ENCODE measurements at places on chromosomes 4 and X.

DNA sequence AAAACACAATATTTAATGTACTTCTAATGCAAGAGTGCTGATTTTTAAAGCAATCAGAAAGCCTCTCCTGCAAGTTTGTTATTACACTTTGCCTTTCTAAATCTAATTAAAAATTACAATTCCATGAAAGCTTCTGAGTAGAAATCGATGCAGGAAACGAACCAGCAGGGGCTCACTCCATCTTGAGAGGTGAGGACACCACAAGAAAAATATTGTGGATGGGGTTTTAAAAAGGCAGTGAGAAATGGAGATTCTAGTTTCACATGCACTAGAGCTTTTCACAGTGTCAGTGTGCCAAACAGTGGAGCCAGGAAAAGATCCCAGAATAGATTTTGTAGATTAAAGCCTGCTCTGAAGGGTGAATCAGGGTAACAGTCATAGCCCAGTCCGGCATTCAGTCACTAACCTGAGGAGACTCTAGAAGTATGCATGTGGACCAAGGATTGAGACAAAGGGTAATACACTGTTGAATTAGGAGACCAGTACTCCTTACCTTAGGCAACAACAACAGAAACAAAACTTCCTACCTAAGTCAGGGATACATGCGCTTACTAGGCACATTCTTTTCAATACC is 362.3 kb downstream of the NAF1 start:
- no peak for DNase-seq

GRCh38 chr4:164617426-164617825 is 136.5 kb upstream of the SMIM31 start:
- DNase-seq = no peak

GRCh38 chrX:53284684-53285447 is 3.5 kb upstream of the IQSEC2 start:
- no peak for DNase-seq

GRCh38 chr4:55633903-55634302 is 2.2 kb downstream of the NMU start:
- no peak for DNase-seq

DNA sequence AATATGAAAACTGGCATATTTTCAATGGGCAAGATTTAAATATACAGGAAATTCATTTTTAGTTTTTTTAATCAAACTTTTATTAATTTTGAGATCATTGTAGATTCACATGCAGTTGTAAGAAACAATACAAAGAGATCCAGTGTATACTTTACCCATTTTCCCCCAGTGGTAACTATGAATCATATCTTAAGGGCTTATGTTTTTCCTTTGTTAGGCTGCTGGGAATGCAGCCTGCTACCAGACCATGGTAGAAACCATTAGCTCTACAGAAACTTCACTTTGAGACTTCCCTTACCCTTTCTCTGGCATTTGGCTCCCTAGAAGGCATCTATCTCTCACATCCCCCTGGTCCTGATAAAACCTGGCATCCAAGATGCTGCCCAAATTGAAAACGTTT is 147.6 kb upstream of the EOLA2 start:
- DNase-seq = no peak

GRCh38 chr4:34309383-34309906 is 1934.9 kb downstream of the ARAP2 start:
- DNase-seq = no peak

- no peak for DNase-seq
Measured at GRCh38 chr4:133972586-133972985, 229.0 kb downstream of the PABPC4L start.

GRCh38 chrX:24343719-24344118 is 16.7 kb upstream of the SUPT20HL1 start:
- DNase-seq = no peak

- peak; percentile 65 for DNase-seq
Measured at GRCh38 chr4:88457307-88458103, 586 bp downstream of the HERC5 start.

- DNase-seq = no peak
Measured at GRCh38 chrX:53398216-53398615, 24.2 kb downstream of the SMC1A start.

DNA sequence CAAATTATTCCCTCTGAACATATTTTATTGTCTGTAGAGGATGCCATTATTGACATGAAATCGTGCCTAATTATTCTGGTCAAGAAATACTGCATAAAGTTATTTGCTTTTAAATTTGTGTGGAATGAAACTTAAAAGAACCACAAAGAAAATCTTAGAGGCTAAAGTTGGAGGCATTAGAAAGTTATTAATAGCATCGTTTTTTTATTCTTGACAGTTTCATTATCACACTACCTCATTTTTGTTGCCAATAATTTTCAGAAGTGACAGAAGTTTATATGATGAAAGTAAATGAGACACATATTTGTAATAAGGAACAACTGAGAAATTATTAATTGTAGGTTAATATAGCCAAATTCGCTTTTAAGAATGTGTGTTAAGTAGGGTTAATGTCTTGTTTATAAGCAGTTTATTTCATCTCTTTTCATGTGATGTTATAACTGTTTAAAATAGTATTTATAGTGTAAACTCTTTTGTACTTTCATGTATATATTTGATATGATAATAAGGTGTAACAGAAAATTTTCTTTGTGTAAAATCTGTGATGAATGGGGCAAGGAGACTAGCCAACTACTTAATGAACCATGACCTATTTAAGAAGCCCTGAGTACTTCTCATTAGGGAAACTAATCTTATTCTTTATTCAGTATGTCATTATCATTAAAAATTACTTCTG is 54.5 kb upstream of the GRIA2 start:
- no peak for DNase-seq

GRCh38 chr4:29717287-29718057 is 1002.7 kb upstream of the PCDH7 start:
- DNase-seq = no peak

- no peak for DNase-seq
Measured at GRCh38 chr4:2356123-2357069, 62.0 kb downstream of the ZFYVE28 start.

GRCh38 chrX:139725720-139726119 is 17.8 kb upstream of the MCF2 start:
- DNase-seq = no peak

- DNase-seq = no peak
Measured at GRCh38 chrX:120857240-120857639, 18.4 kb downstream of the CT47B1 start.

GRCh38 chr4:118865091-118865708 is 23.5 kb upstream of the SYNPO2 start:
- no peak for DNase-seq

DNA sequence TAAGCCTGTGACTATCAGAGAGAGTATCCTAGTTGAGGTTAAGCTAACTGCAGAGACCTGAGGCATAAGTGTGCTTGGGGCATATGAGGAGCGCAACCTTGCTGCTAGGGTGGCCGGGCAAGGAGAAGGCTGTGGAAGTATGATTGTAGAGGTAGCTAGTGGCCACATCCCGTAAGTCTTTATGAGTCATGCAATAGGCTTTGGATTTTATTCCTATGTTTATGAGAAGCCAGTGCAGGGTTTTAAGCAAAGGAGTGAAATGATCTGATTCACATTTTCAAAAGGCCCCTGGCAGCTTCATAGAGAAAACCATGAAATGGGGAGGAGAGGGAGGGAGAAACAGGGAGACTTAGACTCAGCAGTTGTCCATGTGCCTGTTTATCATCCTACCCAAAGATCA is 92.1 kb upstream of the WDFY3 start:
- no peak for DNase-seq

DNA sequence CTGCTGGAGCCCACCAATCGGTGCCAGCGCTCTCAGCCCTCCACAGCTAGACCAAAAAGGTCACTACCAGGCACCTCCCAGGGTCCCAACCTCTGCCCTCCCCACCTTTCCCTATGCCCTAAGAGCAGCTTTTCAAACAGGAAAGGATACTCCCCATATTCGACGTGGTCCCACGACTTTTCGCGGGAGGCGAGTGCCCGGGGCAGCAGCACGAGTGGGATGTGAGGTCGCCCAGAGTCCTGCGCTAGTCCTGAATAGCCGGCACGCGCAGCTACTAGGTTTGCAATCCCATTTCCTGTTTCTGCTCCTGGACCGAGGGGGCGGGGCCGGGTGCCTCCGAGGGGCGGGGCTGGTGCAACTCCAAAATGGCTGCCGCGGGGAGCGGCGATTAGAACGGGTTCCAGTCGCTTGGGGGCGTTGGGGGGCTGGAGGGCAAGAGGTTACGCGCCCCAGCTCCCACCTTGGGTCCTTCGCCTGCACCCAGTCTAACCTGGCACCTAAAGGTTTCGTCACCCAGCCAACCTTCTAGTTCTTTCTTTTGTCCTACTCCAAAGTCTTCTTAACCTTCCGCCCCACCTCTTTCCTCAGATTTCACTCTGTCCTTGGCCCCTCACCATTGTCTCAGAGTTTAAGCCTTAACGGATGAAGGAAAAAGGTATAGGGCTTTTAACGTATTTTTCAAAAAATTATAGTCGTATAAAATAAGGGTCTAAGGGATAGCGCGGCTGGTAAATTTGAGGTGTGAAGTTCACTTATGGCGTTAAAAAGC is 85.0 kb upstream of the TENT5D start:
- DNase-seq = peak; percentile 51

DNA sequence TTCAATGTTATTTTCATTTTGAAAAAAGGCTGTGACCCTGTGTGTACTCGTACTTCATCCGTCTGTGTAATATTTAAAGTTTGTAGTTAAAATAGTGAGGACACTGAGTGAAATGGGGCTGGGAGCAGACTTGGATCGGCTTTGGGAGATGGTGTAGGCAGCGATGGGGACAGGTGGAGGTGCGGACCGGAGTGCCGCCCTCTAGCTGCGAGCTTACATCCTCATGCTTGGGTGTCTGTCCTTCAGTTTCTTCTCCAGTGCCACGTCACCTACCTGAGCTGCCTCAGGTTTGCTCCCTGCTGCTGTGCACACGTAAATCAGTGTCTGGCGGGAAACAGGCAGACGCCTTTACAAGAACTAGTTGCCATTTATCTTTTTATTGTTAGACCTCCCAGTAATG is 146.1 kb downstream of the GPR143 start:
- DNase-seq = no peak

GRCh38 chr4:82562564-82562854 is 721 bp upstream of the TMEM150C start:
- no peak for DNase-seq

DNA sequence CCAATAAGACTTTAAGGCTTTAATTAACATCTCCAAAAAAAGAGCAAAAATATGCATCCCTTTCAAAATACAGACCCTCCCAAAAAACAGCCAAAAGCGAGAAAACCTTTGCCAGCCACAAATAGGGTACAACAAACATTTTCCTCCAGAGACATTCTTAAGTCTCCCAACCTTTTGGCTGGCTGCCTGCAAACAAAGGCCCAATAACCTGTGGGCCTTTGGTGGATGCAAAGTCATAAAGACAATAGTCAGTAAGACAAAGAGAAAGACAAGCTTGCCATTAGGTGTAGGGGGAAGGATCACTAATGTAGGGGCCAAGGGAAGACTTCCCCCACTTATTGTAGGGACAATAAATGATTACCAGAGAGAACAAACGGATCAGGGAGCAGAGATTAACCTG is 215.5 kb upstream of the ZFP42 start:
- DNase-seq = no peak

- DNase-seq = no peak
Measured at GRCh38 chr4:180539284-180539683, 1703.9 kb upstream of the TENM3 start.

DNA sequence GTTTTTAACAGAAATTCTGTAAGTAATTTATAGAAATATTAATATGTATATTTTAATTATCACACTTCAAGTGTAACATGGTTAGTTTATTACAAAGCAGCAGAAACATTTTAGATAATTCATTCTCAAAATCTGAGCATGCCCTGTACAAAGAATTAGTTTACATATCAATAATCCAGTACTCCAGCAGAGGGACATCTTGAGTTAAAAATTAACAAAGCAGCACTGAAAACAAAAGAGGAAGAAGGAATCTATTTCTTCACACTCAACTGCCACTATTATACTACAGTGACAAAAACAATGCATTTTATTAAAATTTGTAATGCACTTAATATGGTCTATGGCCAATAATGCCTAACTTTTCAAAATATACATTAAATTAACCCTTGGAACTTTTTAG is 179.1 kb upstream of the KLHL4 start:
- no peak for DNase-seq

DNA sequence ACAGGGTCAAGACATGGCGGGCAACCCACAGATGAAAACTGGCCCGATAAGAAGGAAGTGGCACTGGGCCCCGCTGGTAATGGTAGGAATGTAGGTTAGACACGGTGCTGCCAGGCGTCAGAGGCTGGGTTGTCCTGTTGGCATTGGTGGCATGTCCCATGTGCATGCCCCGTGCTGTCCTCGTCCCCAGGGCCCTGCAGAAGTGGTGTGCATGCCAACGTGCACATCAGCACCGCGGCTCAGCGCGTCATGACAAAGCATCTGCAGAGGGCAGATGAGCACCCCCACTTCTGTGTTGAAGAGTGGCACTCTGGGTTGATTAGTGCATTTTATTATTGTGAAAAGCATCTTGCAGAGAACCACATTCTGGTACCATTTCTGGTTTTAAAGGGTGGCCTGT is 35.6 kb downstream of the NELFA start:
- DNase-seq = no peak

DNA sequence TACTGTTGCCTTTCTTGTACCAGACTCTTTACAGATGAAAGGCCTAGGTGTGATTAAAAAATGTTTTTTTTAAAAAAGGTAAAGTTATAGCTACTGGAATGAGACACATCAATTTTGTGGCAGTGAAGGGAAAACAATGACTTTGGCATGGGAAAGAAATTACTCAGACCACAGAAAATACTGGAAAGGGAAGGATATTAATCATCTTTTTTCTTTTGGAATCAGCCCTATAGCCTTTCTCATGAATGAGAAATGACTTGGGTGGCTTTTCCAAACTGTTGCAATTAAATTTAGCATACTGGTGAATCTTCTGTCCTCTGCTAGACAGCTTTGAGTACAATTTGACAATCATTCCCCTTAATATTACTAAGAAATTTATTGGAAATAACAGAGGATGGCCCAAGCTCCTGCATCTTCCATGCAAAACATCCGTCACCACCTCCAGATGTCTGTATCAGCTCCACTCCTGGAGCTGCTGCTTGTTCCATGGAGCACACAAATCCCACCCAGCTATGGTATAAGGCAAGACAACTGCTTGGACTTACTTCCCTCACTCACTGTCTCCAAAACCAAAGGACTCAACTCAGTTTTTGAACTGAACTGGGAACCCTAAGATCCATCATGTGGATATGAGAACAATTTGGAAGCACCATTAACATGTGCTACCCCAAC is 97.6 kb upstream of the ARSJ start:
- no peak for DNase-seq

- no peak for DNase-seq
Measured at GRCh38 chr4:141130947-141131605, 2.2 kb downstream of the RNF150 start.

All from right forelimb (tissue), 1 donor.